ENCODE measurements at places on chromosomes 3 and 15. TPM values are rescaled to one million over a fixed set of nuclear protein-coding genes. Genes with fewer than 3 reads are reported as not detected.
A peak's percentile ranks its signal among the peaks of the same experiment; 100 is the strongest.

DNA sequence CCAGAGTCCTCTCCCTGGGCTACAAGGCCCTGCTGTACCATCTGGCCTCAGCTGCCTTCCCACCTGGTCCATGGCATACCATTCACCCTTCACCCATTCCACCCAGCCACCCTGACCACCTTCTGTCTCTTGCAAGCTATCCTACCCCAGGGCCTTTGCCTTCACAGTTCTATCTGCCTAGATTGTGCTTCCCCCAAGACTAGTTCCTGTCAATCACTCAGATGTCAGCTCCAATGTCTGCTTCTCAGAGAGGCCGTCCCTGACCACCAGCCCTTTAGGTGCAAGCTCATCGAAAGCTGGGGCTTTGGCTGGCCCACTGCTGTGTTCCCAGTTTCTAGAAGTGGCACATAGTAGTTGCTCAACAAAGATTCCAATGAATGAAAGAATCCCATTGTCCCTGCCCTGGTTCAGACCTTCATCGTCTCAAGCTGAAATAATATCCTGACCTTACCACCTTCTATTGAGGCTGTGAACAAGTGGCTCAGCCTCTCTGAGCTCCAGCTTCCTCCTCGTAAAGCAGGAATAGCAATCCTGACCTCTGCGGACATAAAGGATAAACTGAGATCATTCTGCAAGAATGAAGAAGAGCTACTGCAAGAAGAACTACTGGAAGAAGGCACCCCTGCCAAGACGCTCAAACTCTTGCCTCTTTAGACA, 15.8 kb downstream of the EFCAB12 start:
- DNase-seq: no peak
- H3K36me3 ChIP-seq: no peaks in the 10 kb centered on the region
- no peaks in the 10 kb centered on the region for H3K27me3 ChIP-seq

- no peak overlapping the region for H3K27ac ChIP-seq
- DNase-seq: no peak
- no peaks in the 10 kb centered on the region for H3K36me3 ChIP-seq
- no peaks in the 10 kb centered on the region for H3K4me1 ChIP-seq
- H3K27me3 ChIP-seq: no peaks in the 10 kb centered on the region
Measured at GRCh38 chr3:99780749-99781148, 36.9 kb upstream of the CMSS1 start.

DNA sequence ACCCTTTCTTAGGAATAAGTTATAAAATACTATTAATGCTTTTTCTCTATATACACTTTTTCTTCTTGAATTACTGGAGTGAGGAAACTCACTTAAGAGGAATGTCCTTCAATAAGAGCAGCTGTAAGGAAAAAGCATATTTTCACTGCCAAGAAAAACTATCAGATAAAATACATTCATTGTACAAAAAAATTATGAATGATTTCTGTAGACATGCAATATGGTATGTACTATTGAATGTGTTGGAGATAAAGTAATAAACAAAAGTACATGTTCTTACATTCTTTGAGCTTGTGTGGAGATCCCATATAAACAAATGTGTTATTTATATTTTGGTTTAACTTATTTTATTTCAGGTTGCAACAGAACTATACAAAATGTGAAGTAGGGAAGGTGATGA, 241.0 kb upstream of the ZNF717 start:
- H3K27ac ChIP-seq: no peak overlapping the region
- no peaks in the 10 kb centered on the region for H3K4me1 ChIP-seq
- H3K4me3 ChIP-seq: no peak overlapping the region
- DNase-seq: no peak

DNA sequence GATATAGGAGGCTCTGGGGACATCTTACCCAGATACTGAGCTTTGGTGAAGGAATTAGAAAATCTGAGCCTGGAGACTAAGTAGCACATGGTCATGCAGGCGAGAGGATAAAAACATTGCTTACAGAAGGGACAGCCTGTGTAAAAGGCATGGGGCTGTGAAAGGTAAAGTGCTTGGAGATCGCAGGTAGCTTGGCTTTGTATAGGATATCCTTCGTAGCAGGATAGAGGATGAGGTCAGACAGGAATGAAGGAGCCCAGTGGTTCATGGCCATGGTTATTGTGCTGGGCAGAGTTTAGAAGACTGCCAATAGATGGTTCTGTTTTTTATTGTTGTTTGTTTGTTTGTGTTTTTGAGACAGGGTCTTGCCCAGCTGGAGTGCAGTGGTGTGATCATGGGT, 82.5 kb downstream of the SLMAP start:
- no peak overlapping the region for H3K27ac ChIP-seq
- DNase-seq: no peak
- H3K4me1 ChIP-seq: peaks cover 5% of the 10 kb centered on the region
- no peaks in the 10 kb centered on the region for H3K27me3 ChIP-seq

DNA sequence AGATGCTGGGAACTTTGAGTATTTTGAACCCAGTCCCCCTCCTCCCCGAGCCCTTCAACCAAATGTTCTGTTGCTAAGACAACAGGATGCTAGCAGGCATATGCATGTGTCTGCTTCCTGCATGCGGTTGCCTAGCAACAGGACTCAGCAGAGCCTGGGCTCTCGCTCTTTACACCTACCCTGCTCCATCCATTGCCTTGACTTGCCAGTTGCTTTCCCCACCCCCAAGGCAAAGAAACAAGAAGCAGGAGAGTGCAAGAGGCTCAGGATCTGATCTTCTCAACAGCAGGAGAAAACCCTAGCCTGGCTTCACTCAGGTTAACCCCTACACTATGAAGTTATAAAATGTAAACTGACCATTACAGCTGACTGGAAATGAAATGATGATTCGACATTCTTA, 393.0 kb downstream of the IGSF11 start:
- H3K27ac ChIP-seq: no peak overlapping the region
- DNase-seq: no peak
- H3K4me3 ChIP-seq: no peak overlapping the region
- no peaks in the 10 kb centered on the region for H3K4me1 ChIP-seq
- no peaks in the 10 kb centered on the region for H3K36me3 ChIP-seq
- no peaks in the 10 kb centered on the region for H3K27me3 ChIP-seq

- peak; percentile 58 for DNase-seq
- peaks cover 43% of the 10 kb centered on the region for H3K36me3 ChIP-seq
- H3K4me3 ChIP-seq: no peak overlapping the region
- H3K27me3 ChIP-seq: no peaks in the 10 kb centered on the region
Measured at GRCh38 chr3:49713336-49714105, 6.0 kb downstream of the AMIGO3 start.

DNA sequence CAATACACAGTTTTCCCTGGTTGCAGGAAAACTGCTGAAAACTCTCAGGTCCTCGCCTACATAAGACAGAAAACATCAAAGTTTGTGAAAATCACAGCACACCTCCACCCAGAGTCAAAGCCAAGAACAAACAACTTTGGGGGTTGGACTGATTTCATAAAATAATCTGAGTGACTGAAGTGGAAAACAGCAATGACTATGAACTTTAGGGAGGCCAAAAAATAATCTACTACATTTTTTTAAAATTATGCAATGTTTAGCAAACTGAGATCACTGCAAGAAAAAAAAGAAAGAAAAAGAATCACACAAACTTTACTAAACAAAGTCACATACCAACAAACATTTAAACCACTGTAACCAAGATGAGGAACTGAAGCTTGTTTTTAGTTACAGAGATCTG, 15.9 kb upstream of the FOXP1 start:
- H3K36me3 ChIP-seq: no peaks in the 10 kb centered on the region
- DNase-seq: no peak
- H3K27ac ChIP-seq: no peak overlapping the region
- H3K4me1 ChIP-seq: no peaks in the 10 kb centered on the region
- H3K4me3 ChIP-seq: no peak overlapping the region

DNA sequence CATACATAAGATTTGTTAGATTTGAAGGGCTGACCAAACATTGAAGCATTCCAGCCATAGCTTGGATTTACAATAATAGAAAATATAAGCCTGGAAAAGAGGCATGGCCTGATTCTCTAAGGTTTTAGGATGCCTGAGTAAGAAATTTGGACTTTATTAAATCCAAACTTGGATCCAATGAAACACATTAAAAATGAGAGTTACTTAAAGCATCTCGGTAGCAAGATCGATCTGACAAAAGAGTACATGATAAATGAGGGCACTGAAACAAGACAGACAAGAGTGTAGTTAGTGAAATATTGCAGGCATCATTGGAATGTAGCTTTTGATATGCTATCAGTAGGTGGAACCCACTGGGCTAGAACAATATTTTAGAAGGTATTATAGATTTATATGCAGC, 855.7 kb upstream of the DPPA4 start:
- no peaks in the 10 kb centered on the region for H3K36me3 ChIP-seq
- no peak overlapping the region for H3K27ac ChIP-seq

DNA sequence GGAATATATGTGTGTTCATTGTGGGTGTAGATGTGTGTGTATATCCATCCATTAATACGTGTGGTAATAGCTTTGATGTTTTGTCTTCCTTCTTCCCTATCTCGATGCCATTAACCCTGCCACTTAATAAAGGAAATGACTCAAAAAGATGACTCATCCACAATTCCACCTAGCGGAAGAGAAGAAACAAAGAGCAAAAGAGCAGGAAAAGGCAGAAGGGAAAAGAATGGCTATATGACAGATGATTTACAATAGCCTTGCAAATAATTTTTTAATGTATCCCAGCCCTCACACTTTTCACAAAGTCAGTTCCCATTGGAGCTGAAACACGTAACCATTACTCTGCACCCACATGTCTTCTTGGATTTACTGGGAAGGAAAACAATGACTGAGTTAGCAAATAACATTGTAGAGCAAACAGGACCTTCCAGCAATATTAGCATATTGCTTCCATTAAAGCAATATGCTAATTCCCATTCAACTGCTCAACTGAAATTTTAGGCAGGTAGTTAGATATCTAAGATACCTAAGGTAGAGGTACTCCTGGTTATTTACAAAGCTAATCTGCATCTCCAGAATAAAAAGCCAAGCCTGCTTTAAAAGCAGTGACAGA, 197.2 kb downstream of the KCNAB1 start:
- H3K27me3 ChIP-seq: no peaks in the 10 kb centered on the region
- H3K36me3 ChIP-seq: no peaks in the 10 kb centered on the region
- peak overlapping the region; percentile 23 for H3K27ac ChIP-seq
- DNase-seq: no peak
- H3K4me1 ChIP-seq: peaks cover 9% of the 10 kb centered on the region

DNA sequence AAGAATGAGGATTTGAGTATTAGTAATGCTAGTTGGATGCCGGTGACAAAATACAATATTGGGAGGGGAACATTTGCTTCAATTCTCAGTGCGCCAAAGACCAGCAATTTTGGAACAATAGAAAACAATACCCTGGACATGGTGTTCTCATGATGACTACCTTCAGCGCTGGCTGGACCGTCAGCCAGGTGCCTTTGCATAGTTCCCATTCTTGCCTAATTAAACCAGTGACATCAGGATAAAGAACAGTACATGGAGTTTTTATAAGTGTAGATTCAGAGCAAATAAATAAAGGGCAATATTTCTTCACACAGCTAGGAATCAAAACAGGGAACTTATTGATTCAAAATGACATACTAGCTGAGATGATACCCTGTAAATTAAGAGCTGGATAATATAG, 404.8 kb upstream of the RORA start:
- H3K4me3 ChIP-seq: no peak overlapping the region
- no peaks in the 10 kb centered on the region for H3K36me3 ChIP-seq
- DNase-seq: no peak
- no peaks in the 10 kb centered on the region for H3K27me3 ChIP-seq

DNA sequence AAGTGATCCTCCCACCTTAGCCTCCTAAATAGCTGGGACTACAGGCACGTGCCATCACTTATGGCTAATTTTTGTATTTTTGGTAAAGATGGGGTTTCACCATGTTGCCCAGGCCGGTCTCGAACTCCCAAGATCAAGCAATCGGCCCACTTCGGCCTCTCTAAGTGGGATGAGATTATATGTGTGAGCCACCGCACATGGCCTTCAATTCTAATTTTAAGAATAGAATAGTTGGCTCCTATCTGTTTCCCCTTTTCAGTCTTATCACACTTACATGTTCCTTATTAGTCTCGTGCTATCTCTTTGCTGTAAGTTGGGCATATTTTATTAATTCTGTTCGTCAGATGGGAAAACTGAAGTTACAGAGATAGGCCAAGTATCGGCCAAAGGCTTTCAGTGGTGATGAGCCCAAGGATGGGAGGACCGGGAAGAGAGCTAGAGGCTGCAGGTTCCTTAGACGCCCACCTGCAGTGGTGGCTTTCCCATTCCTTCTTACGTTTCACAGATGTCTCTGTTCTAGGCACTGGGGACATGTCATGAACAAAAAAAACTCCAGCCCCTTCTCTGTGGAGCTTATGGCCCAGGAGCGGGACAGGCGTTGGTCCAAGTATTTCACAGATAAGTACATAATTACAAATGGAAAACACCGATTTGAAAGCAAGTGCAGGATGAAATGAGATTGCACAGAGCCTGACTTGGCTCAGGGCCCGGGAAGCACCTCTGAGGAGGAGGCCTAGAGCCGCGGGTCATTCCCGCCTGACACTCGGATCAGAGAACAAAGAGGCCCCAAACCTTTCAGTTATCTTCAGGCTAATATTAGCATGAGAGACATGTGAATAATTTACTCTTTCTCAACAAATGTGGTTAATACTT, 91.1 kb upstream of the KLF13 start:
- peak; percentile 93 for DNase-seq
- H3K36me3 ChIP-seq: no peaks in the 10 kb centered on the region

The SLC6A1 gene
- 0.28 TPM for total RNA-seq

The FGF7 gene
- 105 TPM for total RNA-seq

The LRRN1 gene
- total RNA-seq: 0.28 TPM

All from sigmoid colon (tissue), 7 donors.